RKO (cell line): ENCODE measurements at places on chromosomes 3 and 15.
A peak's percentile ranks its signal among the peaks of the same experiment; 100 is the strongest.

DNA sequence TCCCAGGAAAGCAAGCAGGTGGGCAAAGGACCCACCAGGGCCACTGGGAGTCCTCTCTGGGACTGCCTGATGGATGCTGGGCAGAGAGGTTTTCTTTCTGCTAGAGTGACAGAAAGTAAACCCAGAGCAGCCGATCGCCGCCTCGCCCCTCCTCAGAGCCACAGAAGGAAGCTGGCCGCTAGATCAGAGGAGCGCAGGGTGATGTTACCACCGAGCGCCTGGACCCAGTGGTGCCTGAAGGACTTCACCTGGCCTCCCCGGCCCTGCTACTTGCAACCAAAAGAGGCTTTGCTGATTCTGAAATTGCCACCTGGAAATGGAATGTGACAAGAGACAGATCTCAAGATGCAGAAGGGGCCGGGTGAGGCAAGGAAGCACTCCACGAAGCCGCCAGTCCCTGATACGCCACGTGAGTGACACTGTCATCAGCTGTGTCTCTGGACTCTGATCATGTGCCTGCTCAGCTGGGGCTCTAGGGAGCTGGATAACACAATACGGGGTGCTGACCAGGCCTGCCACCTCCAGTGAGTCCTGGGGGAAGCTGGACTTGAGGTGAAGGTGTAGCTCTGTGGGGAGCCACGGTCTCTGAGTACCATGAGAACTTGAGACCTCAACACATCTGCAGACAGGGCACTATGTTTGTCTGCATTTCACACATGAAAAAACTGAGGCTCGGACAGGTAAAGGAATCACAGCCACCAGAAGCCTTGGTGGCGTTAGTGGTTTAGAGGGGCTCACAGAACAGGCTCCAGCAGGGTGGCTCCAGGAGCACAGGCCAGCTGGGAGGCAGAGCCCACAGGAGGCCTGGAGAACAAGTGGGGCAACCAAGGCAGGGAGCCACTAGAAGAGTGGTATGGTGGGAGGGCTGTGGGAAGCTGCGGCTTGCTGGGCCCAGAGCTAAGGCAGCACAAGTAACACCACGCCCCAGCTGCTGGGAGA is 137.9 kb upstream of the PRR20G start:
- no peak for DNase-seq

GRCh38 chr3:189488241-189488767 is 142.9 kb upstream of the TP63 start:
- peak; percentile 9 for DNase-seq

DNA sequence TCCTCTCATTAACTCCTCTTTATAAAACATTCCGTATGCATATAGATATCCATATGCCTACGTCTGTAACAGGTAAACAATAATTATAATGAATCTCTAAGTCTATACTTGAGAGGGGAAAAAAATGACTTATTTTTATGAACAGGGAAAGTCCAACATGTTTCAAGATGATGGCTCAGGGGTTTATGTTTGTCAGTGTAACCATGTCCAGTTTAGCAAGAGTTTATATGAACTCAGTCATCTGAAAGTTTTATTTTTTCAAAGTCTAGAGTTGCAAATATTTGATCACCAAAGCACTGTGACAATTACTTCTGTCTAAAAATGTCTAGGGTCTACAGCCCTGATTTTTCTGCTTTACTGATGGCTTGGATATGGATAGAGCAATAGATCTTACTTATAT is 559.4 kb upstream of the KCNMB2 start:
- no peak for DNase-seq

- DNase-seq = no peak
These were observed 22.3 kb upstream of the P2RY13 start for GRCh38 chr3:151351648-151352047.

DNA sequence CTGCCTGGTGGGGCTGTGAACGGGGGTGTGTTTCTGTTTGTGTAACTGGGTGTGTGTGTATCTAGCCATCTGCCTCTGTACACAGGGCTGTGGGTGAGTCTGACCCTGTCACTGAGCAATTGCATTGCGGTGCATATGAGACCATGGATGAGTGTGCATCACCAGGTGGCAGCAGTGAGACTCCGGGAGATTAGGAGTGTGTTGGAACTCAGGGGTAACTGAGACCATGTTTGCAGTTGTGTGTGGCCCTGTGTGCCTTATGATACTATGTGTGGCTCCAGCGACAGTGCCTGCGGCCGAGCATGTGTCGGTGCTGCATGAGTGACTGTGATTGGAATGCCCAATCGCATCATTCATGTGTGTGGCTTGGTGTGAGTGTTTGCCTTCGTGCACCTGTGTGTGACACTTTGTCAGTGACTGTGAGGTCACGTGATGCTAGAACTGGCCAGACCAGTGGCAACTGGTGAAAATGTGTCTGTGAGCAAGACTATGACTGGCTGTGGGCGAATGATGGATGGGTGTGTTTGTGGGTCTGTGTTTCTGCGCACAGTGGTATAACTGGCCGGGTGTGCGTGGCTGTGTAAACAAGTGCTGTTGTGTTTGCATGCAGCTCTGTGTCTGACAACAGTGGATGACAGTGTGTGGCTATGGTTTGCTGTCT is 14.0 kb downstream of the VILL start:
- peak; percentile 77 for DNase-seq

DNA sequence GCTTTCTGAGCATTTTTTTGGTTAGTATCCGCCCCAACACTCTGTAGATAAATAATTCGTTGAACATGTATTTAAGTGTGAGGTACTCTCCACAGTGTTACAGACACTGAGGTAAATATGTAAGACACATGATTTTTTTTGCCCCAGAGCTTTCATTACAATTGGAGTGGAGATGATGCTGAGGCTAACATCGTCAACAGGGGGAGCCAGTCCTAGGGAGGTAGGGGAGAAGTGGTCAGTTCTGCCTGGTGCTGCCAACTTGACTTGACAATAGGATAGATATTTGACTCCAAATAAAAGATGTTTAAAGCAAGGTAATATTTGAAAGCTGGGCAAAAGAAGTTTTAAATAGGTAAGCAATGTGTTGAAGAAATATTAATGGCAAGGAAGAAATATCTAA is 295.7 kb downstream of the UNC13C start:
- peak; percentile 3 for DNase-seq

- no peak for DNase-seq
These were observed 31.3 kb downstream of the CD200 start for GRCh38 chr3:112364291-112364690.

- DNase-seq = peak; percentile 97
These were observed at the start of gene NR2F2 for GRCh38 chr15:96330450-96331143. NR2F2 (plus strand) TSS chr15:96330700; CDS start chr15:96332106, 1,406 bp downstream.

DNA sequence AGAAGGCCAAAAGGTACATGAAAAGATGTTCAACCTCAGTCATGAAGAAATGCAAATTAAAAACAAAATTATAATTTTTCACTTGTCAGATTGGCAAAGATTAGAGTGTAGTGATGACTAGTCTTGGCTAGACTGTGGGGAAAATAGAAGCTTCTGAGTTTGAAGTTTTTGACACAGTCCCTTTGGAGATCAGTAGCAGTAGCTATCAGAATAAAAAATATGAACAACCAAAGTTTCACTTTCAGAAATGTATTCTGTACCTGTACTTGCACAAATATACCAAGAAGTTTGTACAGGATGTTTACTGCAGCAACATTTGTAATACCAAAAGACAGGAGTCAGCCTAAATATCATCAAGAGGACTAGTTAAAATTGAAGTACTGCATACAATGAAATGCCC is 14.1 kb downstream of the ATP2C1 start:
- DNase-seq = no peak

- DNase-seq = peak; percentile 22
These were observed 62.8 kb upstream of the HERC1 start for GRCh38 chr15:63896336-63897115.

GRCh38 chr15:25931851-25932250 is 68.7 kb upstream of the ATP10A start:
- no peak for DNase-seq

- no peak for DNase-seq
These were observed 27.1 kb downstream of the FILIP1L start for GRCh38 chr3:100087198-100087597.

- no peak for DNase-seq
These were observed at the start of gene ERC2 for GRCh38 chr3:56468184-56469106. ERC2 (minus strand) TSS chr3:56468467.

DNA sequence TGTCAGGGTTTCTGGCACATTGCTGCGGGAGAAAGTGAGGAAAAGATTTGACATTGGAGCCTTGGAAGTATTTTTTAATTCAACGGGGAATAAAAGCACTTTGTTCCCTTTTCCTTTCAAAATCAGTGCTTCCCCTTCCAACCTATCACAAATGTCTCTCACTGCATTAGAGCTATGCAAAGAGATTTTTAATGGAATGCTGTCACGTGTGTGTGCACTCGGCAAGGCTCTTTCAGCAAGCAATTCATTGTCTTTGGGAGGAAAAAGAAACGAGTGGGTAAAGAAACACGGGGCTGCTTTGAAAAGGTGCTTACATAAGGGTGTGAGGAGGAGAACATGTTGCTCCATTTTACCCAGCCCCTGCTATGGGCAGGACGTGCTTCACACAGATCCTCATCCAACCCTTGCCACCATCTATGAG is 490.4 kb upstream of the PROK2 start:
- DNase-seq = no peak

DNA sequence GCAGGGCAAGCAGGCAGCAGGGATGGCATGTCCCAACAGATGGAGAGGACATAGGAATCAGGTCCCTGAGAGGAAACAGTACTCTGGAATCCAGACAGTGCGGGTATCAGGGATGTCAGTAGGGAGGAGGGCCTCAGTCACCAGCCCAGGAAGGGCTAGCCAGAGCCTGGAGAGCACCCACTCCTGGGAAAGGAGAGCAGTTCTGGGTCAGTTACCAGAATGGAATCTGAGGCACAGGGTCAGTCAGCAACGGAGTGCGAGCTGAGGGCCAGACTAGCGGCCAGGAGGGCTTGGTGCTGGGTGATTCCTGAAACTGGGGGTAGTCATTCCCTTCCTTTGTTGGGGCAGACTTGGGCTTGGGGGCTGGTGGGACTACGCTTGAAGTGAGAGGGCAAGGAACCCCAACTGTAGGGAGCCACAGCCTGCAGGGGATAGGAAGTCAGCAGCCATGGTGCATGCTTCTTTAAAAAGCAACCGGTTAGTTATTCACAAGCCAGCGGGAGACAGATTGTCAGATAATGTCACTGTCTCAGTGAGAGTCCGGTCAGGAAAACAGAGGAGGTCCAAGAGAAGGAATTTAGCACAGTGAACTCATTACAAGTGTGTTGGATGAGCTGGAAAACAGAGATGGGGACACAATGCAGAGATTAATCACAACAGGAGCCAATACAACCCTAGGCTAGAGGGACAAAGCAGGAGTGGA is 27.9 kb downstream of the PLA1A start:
- DNase-seq = no peak

- DNase-seq = no peak
These were observed 14.9 kb upstream of the RFT1 start for GRCh38 chr3:53144862-53145712.

DNA sequence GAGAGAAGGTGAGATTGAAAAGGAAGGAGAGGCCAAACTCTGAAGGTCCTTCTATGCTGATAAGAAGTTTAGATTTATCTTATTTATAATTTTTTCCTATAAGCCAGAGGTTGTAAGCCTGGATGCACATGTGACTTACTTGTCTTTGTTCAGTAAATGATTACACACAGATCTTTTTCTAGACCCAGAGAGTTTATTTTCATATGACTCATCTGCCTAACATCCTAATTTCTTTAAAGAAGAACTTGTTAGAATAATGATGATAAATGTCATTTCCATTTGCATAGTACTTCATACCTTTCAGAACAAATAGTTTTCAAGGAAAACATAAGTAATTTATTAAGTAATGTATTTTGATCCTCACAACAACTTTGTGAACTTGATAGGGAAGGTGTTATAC is 434.8 kb upstream of the DPH6 start:
- no peak for DNase-seq

- DNase-seq = peak; percentile 20
These were observed 6.2 kb downstream of the TMEM40 start for GRCh38 chr3:12752809-12753208.

DNA sequence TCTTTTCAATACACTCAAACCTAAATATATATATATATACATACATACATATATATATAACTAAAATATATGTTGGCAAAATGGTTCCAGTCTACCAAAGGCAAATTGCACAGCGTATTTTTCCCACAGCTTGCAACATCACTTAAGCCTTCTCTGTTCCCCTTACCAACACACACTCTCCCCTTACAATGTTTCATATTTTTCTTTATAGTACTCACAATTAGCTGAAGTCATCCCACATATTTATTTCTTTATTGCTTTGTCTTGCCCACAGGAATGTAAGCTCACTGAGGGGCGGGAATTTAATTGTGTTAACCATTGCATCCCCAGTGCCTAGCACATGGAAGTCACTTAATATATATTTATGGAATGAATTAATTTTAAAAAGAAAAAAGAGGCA is 288.3 kb downstream of the ULK4 start:
- no peak for DNase-seq

DNA sequence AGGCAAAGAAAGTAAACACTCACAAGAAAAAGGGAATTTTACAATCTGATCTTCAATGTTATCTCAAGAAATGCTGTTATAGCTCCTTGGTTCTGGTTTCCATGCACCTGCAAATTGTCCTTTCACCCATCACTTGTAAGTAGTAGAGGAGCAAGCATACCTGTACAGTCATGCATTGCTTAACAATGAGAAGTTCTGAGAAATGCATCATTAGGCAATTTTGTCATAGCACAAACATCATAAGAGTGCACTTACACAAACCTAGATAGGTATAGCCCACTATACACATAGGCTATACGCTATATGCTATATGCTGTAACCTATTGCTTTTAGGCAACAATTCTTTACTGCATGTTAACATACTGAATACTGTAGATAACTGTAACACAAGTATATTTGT is 672.3 kb downstream of the FHIT start:
- no peak for DNase-seq

GRCh38 chr15:65171428-65171827 is 13.7 kb downstream of the CLPX start:
- no peak for DNase-seq

DNA sequence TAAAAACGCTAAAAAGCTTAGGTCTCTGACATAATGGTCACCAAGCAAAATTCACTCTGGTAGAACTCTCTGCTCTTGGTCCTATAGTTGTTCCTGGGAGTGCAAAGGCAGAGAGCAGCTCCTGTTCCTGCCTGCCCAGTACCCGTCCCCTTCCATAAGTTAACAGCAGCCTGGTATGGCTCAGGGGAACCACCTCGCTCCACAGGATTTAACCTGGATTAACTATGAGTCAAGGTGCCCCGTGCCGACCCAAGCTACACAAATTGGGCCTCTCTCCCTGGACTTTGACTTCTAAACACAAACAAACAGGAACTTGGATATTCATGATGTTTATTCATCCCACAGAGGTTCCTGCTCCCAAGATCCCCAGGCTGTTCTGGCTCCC is 32.1 kb downstream of the SCAP start:
- no peak for DNase-seq

GRCh38 chr3:10519236-10519635 is 13.8 kb upstream of the ATP2B2 start:
- no peak for DNase-seq

DNA sequence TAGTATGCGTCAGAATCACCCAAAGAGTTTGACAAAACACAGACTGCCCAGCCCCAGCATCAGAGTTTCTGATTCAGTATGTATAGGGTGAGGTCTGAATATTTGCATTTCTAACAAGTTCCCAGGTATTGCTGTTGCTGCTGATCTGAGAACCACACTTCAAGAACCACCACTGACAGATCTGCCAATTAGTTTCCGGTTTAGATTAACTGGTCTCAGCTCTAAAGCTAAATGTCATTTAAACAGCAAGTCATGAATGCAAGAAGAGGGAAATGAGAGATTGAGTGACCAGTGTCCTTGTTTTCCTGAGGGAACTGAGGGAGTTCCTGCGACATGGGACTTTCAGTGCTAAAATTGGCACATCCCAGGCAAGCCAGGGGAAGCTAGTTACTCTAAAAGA is 305.0 kb downstream of the ZNF385D start:
- no peak for DNase-seq

- no peak for DNase-seq
These were observed 1.5 kb downstream of the FOXB1 start for GRCh38 chr15:60005352-60006202.
